ENCODE measurements at places on chromosomes 5 and 9.

DNA sequence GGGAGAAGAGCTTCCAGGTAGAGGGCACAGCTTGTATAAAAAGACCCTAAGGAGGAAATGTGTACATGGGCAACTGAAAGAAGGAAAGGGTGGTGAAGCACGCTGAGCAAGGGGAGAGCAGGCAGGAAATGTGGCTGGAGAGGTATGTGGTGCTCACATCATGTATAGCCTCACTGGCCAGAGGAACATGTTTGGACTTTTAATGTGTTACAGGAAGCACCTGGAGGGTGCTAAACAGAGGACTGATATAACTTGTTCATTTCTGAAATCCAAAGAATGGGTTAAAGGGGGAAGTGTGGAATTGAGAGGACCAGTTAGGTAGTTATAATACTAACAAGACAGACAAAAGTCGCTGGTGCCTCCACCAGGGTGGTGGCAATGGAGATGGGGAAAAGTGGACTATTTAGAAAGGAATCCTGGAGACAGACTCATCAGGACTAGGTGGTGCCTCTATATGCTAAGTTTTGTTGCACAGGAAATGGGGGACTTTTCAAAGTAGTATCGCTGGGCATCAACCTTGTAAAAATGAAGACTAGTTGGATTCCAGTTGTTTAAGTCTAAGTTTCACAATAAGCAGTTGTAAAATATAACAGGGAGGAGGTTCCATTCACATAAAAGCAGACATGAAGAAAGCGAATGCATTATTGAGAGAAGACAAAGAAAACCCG, 63.1 kb upstream of the CD180 start:
- no peak for DNase-seq

- DNase-seq: no peak
These were observed 96.3 kb downstream of the CFAP95 start for GRCh38 chr9:69916950-69917349.

DNA sequence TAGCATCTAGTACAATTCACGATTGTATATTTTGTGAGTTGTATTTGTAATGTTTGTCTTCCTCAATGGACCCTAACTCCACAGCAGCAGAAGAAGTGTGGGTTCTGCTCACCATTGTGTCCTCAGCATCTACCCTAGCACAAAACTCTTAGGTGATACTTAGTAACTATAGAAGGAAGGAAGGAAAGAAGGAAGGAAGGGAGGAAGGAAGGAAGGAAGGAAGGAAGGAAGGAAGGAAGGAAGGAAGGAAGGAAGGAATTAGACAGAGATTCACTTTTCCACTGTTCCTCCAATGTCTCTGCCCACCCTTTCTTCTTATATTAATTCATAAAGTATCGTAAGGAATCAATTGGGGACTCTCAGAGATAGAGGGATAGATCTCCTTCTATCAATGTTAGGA, 288.2 kb downstream of the NFIB start:
- no peak for DNase-seq

- no peak for DNase-seq
These were observed 10.8 kb upstream of the PRRC2B start for GRCh38 chr9:131382850-131383729.

DNA sequence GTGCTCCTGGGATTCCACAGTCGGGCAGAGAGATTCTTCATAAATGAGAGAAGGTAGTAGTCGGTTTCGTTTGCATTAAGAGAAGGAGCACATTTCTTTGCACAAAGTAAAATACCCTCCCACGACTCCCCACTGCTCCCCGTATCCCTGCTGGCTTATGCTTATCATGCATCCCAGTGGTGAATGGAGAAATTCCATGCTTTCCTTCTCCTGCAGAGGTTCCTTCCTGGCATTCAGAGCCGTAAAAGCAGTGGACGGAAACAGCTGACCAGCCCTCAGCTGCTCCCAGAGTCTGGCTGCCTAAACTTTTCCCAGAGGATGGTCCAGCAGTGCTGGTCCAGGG, 93.1 kb downstream of the C9orf152 start:
- no peak for DNase-seq

GRCh38 chr5:60177596-60177995, 284.1 kb upstream of the PDE4D start:
- no peak for DNase-seq

DNA sequence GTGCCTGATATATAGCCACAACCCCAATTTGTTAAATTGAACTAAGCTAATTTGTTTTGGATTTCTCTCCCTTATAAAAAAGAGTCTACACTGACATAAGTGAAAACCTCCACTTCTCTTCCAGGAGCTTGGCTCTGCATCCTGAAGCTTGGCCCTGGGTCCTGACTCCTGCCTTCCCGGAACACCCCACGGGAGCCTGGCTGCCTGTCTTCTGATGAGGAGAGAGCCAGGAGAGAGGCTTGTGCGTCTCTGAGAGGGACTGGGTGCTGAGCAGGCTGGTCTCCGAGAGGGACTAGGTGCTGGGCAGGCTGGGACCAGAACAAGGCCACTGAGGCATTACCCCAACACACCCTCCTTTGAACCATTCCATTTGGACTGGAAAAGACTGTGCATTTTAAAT, 6.5 kb upstream of the PTGES start:
- DNase-seq: no peak

- DNase-seq: no peak
These were observed 586.1 kb upstream of the CDH6 start for GRCh38 chr5:30607301-30607894.

GRCh38 chr9:134929193-134930158, 11.8 kb upstream of the FCN1 start:
- no peak for DNase-seq

- no peak for DNase-seq
These were observed 79.6 kb upstream of the HMHB1 start for GRCh38 chr5:143732402-143732801.

GRCh38 chr9:134501761-134502265, 139.8 kb upstream of the COL5A1 start:
- DNase-seq: no peak

GRCh38 chr5:68421485-68422220, 206.1 kb downstream of the PIK3R1 start:
- DNase-seq: no peak

GRCh38 chr5:39700523-39700922, 275.7 kb upstream of the DAB2 start:
- DNase-seq: no peak

DNA sequence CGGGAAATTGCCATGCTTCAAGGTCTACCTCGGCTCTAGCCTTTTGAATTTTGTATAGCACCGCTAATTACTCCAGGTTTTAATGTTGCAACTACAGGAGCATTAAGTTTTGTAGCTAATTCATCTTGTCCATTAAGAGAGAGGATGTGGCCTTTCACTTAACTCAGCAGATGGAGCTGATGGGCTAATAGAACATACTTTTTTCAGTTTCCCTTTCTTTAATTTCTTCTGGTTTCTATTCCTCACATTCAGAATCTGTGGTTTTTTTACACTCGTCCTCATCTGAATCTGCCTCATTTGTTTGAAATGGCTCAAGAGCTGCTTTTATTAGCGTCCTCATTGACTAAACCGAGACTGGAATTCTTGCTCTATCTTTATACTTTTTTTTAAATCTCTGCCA, 2085.7 kb upstream of the C9orf72 start:
- DNase-seq: no peak

GRCh38 chr5:91293131-91293530, 90.0 kb downstream of the ARRDC3 start:
- no peak for DNase-seq

GRCh38 chr5:151351671-151352070, 4.3 kb upstream of the SLC36A2 start:
- no peak for DNase-seq

GRCh38 chr9:621201-621855, 220.2 kb upstream of the DMRT1 start:
- DNase-seq: peak; percentile 12

GRCh38 chr5:78979909-78980308, 5.2 kb downstream of the ARSB start:
- no peak for DNase-seq

DNA sequence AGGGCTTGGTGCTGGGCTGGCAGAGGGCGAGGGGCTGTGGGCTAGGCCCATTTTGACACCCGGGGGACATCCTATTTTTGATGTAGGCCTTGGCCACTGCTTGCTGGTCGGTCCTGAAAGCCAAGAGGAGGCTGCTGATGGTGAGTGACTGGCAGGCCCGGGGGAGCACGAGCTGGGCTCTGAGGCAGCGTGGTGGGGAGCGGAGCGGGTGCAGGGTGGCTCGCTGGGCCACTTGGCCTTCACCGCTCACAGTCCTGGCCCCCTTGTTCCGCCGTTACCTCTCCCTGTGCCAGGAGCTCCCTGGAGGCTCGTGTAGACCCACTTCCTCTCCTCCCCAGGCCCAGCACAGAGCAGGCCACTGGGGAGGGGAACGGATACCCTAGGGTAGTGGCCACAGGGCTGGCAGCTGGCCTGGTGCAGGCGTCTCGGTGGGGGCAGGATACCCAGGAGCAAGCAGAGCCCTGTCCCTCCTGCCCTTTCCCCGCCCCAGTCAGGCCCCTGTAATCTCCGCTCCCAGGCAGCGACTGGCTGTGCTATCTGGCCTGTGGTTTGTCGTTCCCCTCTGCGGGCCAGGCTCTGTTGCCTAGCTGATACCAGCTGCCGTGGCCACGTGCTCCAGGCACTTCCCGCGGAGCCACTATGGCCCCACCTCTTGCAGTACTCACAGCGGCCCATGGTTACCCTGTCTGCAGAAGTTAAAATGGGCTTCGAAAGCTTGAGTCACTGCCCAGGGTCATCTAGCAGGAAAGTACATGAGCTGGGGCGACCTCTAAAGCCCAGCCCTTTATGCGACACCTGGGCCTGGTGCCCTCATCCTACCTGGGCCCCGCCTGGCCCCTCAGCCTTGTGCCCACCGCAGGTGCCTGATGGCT, 11.7 kb upstream of the DOLPP1 start:
- peak; percentile 29 for DNase-seq

GRCh38 chr9:121727295-121728020, 76.0 kb downstream of the DAB2IP start:
- no peak for DNase-seq

DNA sequence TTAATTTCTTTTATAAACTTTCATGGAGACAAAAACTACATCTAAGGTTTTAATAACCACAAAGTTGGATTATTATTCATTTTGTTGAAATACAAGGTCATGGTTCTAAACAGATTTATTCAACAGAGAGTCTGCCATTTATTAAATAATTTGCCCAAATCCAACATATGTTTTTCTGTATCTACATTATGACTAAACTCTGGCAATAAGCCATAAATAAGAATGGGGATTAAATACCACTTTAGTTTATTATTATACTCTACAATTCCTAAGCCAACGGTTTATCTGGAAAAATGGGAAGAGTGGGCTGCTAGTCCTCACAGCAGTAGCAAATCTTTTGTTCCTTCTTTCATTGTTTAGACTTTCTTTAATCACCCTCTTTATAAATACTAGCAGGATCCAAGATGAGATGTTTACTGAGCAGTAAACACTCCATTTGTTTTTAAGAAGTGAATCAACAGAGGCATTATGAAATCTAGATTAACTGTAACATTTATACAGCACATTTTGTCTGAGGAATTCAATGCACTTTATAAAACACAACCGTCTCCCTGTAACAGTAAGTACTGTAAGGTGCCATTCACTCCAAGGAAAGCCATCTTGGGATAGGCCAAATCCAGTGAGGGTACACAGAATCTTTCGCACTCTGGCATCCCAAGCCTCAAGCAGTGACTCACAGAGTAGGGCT, 89.7 kb downstream of the DROSHA start:
- no peak for DNase-seq

DNA sequence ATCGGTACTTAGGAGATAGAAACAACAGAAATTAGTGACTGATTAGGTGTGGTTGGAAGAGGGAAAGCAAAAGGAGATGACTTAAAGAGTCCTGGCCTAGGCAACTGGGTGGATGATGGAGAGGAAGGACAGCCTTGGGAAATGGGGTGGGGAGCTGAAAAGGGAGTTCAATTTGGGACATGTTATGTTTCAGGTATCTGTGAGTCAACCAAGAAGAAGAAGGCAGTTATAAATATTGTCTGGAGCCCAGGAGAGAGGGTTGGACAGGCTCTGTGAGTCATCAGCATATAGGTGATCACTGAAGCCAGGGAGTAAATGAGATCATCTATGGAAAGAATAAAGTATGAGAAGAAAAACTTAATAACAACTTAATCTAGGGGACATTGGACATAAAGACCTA, 357.7 kb downstream of the NPR3 start:
- no peak for DNase-seq

GRCh38 chr5:2038321-2039179, 155.8 kb upstream of the IRX4 start:
- DNase-seq: peak; percentile 46

- DNase-seq: no peak
These were observed 76.2 kb upstream of the STXBP1 start for GRCh38 chr9:127535834-127536233.

- DNase-seq: no peak
These were observed 8.5 kb upstream of the C9orf72 start for GRCh38 chr9:27581826-27582225.

DNA sequence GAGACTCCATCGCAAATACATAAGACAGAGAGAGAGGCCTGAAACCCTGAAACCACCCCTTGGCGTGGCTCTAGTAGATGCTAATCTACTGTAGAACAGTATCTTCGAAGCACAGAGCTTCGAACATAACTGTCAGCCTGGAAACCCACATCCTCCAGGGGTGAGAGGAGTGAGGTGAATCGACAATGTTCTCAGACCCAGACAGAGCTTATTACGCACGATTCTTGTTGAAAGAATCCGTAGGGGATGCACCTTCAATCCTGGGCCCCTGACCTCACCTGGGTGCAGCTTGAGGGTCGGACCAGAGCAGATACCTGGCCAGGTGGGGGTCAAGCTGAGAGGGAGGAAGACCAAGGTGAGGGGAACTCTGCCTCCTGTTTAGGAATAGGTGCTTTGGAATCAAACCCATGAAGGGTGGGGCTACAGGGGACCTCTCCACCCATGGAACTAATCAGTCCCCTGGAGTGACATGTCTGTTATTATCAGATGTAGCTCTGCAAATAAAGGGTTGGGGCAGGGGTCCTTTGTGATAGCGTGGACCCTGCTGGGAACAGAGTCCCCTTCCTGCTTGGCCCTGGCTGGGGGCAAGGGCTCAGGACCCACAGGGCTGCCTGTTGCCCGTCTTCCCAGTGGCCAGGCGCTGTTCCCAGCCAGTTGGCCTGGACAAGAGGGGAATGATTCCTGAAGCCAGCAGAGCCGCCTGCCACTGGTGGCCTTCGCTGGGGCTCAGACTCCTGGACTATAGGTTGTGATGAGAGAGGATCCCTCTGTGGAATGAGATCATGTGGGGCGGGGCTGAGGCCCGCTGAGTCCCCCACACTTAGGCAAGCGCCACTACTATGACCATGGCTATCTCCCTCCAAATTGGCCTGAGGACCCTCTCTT, 41.2 kb downstream of the DBH start:
- DNase-seq: no peak

- no peak for DNase-seq
These were observed 7.4 kb upstream of the C5orf46 start for GRCh38 chr5:147913786-147914185.
